Hematopoietic multipotent progenitor cell treated with erythropoietin and hydrocortisone succinate and interleukin-3 and kit ligand, for 17 days (in vitro differentiated cells): ENCODE measurements at places on chromosomes 5 and 9.

DNA sequence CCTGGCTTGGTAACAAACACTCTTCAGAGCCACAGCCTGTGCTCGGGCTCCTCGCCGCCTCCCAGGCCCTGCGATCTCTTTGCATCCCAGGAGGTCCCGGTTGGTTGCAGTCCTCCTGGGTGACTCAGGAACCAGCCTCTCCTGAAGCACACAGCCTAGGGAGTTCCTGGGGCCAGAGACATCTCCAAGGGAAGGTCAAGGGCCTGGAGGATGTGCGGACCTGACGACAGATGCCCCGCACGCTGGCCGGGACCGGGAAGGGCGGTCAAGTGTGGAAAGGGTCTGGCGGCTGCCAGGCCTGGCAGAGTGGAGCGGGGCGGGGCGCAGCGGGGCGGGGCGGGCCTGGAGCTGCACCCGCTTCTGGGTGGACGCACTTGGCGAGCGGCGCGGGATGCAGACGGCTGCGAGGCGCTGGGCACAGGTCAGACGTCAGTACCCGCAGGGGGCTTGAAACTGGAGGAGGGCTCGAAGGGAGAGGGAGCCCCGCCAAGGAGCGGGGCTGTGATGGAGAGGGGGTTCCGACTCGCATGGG, 45.0 kb upstream of the PRSS3 start:
- DNase-seq: no peak

DNA sequence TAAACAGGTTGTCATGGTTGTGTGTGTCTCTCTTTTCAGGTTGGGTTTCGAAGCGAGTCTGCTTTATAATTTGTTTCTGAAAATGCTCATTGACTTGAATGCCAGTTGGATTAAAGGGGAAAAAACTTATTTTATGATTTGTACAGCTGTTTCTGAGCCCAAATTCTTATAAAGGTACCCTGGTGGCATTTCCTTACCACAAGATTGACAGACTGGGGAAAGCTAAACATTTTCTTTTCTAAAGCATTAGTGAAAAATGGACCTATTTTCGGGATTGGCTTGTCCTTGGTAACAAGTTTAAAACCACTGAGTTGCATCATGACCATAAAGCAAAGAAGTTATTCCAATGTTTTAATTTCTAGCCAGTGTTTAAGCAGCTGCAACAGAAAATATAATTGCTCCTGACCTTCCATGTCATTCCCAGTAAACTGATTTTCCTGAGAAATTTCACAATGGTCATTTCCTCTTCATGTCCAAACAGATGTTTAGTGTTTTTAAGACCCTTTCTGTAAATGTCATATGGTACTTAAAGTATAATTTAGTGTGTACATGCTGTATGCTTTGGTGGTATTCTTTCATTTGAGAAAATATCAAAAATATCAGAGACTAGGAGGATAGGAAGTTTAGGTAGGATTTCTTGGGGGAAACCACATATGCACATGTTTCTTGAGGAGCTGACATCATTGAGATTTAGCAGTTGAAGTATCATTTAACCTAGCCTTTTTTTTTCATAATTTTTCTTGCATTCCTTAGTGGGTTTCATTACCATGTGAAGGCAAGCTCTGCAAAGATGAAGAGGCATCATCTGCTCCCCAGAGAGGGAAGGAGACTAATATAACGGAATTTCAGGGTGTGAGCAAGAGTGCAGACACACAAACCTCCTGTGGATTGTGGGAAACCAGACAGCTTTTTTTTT, 667.1 kb upstream of the RGMB start:
- DNase-seq: no peak

DNA sequence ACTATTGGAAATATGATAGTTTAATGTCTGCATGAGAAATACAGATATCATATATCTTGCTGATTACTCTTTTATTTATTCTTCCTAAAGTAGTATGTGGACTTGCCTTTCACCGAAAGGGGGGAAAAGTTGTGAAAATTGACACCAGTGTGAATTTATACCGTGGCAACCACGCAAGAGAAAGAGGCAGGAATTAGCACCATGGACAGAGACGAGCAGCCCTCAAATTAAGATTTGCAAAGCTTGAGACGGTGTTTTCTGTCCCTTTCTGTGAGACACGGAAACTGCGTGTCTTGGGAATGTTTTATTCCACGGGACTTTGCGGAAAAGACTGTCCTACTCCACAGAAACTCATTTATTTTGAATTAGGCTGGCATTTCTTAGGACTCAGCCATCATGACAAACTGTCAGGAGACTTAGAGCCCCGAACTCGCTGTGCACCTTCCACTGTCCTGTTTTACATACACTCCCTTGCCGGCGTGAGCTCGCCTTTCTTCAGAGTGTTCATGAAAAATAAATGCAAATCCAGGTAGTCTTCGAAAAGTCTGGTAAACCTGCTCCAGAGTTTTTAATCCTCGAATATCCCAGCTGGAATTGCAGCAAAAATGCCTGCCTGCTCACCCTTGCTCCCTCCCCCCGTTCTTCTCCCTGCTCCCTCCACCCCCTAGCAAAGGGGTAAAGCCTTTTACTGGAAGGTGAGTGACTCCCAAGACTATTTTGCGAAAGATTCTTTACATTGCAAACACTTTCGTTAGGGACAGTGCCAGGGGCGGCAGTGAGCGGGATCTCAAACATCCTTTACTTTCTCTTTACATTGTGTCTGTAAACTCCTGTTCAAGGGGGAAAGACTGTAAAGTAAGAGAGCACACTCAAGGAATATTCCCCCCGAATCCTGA, 3.8 kb upstream of the ELAVL2 start:
- DNase-seq: no peak

- no peak for DNase-seq
Measured at GRCh38 chr5:143521846-143522400, 118.4 kb upstream of the NR3C1 start.

GRCh38 chr9:129562917-129563316, 58.0 kb downstream of the C9orf50 start:
- no peak for DNase-seq

- no peak for DNase-seq
Measured at GRCh38 chr5:1152771-1153282, 41.0 kb upstream of the SLC12A7 start.
